Fibroblast of gingiva (primary cell): ENCODE measurements at places on chromosomes 1 and 21.
A peak's percentile ranks its signal among the peaks of the same experiment; 100 is the strongest.

DNA sequence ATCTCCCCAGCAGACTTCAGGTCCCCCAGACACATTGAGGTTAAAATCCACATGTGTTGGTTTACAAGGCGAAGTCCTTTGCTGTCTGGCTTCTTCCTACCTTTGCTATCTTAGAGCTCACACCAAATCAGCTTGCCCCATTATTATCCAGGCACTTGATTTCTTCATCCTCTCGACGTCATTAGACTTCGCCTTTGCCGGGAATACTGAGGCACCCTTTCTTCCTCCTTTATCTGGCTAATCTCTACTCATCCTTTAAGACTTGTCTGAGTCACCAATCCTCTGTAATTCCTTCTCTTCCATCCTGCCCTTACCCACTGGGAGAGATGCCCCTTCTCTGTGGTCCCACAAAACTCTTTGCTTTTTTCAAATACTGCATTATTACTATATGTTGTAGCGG lies 9.2 kb upstream of the XCL2 start:
- DNase-seq: no peak

DNA sequence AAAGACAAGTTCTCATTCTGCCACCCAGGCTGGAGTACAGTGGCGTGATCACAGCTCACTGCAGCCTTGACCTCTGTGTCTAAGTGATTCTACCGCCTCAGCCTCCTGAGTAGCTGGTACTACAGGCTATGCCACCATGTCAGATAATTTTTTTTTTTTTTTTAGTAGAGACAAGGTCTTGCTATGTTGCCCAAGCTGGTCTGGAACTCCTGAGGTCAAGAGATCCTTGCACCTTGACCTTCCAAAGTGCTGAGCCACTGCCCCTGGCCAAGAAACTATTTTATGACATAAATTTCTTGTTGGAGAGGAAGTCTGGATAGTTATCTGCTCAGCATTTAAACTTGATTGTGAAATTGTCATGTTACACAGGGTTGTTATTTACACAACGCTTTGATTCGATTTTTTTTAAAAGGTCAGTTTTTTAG lies 2.1 kb downstream of the SCCPDH start:
- peak; percentile 24 for DNase-seq

DNA sequence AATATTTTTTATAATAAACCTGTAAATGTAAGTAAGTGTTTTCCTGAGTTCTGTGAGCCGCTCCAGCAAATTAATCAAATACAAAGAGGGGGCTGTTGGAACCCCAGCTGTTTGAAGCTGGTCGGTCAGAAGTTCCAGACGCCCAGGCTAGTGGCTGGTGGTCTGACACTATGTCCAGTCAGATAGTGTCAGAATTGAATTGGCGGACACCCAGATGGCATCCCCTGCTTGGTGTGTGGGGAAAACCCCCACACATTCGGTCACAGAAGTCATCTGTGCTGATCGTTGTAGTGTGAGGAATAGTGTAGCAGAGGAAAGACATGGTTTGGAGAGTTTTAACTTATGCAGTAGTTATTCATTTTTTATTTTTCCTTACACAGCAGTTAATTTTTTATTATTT lies 32.4 kb downstream of the TBCE start:
- no peak for DNase-seq

DNA sequence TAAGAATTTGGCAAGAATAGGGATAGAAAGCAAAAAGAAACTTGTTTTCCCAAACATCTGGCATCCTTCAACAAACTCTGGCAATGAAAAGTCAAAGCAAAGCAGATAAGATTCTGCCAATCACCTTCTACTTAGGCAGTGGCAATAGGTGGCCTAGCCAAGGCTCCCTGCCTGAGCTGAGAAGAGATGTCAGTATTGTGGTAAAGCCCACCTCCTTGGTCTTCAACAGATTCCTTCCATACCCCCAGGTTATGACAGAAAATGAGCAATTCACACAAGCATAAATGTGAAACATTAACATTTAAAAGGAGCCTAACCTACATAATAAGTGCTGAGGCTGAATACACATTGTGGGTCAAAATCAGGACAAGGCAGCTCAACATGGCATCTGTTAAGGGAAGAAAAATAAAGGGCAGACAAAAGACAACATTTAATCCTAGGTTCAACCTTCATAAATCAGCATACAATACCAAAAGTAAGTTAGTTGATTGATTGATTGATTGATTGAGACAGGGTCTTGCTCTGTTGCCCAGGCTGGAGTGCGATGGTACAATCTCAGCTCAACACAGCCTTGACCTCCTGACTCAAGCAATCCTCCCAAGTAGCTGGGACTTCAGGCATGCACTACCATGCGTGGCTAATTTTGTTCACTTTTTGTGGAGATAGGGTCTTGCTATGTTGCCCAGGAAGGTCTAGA lies 123.1 kb downstream of the AKT3 start:
- DNase-seq: no peak

DNA sequence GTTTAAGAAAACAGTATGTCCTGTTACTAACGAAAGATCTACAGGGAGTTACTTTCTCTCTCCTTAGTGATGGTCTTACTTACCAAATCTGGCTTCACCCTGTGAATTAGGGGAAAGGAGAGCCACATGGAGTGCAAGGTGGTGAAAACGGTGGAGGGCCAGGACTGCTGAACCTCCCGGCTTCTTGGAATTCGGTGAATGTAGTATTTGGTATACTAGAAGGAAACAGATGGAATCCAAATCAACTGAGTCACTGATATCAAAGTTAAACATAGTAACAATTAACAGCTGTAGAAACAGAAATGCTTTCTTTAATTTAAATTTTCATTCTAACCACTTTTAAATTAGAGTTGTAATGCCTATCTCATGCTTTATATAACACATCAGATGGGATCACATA lies 45.7 kb downstream of the ALG14 start:
- DNase-seq: no peak

DNA sequence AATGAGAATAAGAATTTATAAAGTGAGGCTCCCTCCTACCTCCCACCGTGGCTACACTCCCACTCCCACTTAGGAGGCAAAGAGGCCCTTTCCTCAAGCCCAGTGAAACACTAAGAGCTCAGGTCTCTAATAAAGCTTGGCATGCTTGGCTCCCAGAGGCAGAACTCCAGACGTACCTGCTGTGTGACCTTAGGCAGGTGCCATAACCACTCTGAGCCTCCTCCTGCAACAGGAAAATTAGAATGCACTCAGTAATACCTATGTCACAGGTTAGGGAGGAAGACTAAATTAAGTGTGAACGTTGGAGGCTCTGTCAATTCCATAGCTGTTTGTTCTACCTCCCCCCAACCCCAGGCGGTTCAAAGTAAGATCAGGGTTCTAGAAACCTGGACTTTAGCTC lies 16.5 kb upstream of the SLC26A9 start:
- DNase-seq: no peak

GRCh38 chr21:25911730-25912401 lies 177.1 kb downstream of the GABPA start:
- DNase-seq: no peak

DNA sequence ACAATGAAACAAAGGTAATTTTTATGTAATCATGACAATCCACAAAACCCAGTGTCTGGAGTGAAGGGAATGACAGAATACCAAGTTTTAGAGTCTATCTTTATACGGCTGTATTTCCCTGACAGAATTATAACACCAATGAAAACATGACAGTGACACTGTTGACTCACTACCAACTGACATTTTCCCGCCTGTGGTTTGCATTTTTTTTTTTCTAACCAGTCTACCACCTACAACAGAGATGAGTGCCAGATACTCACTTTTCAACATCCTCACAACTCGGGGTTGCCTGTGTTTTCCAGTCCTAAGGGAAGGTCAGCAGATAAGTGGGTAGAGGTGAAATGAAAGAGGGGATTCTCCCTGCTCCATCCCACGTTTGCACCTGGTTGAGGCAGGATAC lies 118.9 kb downstream of the KCNJ6 start:
- no peak for DNase-seq

DNA sequence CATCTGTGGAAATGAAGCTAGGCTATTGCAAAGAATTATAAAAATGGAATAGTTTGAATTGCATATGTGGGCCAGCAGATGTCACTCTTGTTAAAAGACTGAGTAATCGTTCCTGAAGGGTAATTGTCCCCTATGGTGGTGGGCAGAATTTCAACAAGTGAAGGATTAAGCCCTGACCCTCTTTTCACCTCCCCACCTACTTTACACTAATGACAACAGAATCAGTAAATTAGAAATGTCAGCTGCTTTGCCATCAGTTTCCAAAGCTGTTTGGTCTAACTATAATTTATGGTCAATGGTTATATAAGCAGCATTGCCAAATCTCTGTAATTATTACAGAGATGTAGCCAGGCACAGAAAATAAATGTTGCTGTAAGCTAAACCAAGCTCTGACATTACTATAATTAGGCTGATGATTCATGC lies 898.6 kb downstream of the AMY1C start:
- peak; percentile 38 for DNase-seq

- DNase-seq: no peak
These were observed 17.2 kb downstream of the MYBPH start for GRCh38 chr1:203158423-203158822.

- DNase-seq: peak; percentile 36
These were observed 121.2 kb upstream of the SLC44A3 start for GRCh38 chr1:94698759-94699502.

- DNase-seq: no peak
These were observed 1.6 kb downstream of the KCNJ9 start for GRCh38 chr1:160082926-160083325.

DNA sequence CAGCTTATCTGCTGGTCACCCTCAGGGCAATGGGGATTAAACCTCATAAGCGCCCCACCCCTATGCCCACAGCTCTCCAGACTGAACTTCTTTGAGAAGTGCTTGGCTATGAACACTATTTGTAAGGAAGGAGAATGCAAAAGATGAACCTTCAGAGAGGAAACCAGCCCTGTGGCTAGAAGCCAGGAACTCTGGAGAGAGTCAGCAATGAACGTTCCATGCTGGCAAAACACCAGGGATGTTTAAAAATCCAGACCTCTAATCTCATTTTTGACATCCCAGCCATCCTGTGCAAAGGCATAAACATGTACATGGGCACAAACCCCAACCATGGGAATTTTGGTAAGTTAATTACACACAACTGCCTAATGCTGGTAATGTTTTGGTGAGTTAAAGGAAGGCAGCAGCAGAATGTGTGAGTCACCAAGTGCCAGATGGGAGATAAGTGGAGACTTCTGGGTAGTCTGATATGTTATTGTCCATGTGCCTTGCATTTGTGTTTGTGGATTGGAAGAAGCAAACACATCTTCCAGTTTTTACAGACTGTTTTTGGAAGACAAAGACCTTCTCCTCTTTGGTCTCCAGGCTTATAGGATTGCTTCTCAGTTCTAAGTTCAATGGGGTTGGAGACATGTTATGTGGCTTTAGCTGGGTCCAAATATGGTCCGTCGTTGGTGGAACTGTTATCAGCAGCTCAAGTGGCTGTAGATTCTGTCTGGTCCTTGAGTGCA lies 174.1 kb upstream of the ETV3 start:
- no peak for DNase-seq

DNA sequence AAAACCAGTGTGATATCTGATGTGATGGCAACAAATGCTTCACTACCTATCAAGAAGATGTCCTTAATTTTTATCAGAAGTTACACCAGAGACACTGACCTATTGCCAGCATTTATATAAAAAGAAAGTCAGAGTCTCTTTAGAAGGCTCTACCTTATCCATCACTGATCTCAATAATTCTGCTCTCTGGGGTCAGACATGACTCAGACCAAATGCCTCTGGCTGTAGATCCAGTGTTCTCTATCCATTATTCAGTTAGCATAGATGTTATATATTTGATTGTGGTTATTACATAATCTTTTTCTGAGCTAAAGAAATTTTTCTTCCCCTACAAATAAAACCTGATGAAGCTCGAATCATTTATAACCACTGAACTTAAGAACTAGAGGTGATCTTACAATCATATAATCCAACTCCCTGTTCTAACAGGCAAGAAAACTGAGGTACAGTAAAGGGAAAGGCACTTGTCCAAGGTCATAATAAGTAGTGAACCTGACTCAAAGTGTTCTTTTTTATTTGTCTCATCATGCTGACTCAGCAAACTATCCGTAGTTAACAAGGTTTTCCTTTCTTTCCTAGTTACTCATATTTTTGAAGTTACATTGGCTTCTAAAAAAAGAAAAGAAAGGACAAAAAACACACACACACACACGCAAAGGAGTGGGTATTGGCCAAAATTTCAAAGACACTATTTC lies 43.6 kb upstream of the ESRRG start:
- no peak for DNase-seq

DNA sequence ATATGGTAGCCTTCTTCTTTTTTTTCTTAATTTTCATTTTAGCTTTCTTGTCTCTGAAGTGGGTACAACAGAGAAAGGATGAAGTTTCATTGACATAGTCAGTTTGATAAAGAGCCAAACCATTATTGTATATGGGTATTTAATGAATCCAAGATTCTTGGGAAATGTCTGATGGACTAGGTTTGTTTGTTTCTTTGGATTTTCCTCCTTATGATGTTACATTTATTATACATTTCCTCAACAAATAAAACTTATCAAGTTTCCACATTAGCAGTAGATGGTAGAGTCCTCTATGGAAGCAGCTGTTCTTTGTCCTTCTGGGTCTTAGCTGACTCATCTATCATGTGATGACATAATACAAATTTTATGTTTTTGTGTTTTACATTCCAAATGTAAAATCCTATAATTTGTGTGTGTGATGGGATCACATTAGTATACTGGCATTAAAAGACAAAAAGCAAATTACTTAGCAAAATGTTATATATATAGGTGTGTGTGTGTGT lies 6.0 kb downstream of the COL24A1 start:
- no peak for DNase-seq

DNA sequence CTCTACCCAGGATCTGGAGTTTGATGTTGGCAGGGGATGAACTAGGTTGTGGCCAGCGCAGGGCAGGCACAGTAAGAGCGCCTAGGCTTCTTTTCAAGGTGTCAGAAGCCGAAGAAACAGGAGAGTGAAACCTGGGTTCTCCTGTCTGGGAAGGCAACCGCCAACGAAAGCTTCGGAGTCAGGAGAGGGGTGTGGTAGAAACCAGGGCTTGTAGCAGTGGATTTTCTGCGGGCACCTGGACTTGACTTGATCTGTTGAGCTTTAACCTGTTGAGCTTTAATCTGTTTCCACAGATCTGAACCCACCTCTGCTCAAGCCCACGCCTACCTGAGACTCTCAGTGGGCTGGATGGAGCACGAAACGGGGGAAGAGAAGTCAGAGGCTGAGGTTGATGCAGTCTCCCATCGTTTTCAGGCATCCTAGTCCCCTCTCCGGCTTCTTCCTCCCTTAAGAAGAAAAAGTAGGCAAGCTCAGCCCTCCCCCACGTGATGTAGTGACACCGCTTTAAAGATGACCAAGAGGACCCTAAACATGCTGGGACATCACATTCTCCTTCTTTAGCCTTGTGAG lies 9.3 kb downstream of the HLX start:
- DNase-seq: no peak

GRCh38 chr1:67970088-67970487 lies 80.3 kb downstream of the DIRAS3 start:
- peak; percentile 18 for DNase-seq

- no peak for DNase-seq
These were observed 203.2 kb downstream of the SDCCAG8 start for GRCh38 chr1:243459059-243459458.

GRCh38 chr1:233410906-233411305 lies 83.4 kb downstream of the MAP3K21 start:
- DNase-seq: no peak
